ENCODE measurements at places on chromosomes 13 and 19.

- DNase-seq = no peak
These were observed 726 bp upstream of the TGFB1 start for GRCh38 chr19:41354343-41354953.

DNA sequence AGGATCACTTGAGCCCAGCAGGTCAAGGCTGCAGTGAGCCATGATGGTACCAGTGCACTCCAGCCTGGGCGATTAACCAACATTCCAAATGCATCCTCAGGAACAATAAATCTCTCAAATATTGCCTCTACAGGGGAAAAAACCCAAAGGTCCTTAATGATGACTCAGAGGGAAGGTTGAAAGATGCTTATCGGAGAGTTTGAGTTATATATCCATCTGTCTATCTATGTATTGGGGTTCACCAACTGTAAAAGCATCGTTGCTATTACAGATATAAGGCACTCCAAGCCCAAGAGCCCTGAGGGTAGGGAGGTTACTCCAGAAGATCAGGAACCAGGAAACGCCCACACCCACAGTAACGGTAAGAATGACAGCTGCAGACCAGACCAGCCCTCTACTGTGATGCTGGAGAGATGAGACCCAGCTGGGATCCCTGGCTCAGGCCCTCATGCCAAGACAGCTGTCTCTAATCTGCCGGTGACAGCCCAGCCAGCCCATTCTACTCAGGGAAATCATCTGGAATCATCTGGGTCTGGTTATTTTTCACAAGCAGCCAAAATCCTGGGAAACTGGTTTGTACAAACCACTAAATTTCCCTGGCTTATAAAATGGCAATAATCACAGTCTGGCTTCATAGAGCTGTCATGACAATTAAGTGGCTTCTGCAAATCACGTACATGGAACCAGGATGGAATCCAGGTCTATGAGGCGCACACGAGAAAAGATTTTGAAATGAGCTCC is 23.8 kb downstream of the TEX101 start:
- DNase-seq = peak; percentile 27

GRCh38 chr13:47898080-47898479 is 103.0 kb downstream of the SUCLA2 start:
- no peak for DNase-seq

GRCh38 chr13:112967686-112968379 is 1.2 kb upstream of the MCF2L start:
- no peak for DNase-seq

DNA sequence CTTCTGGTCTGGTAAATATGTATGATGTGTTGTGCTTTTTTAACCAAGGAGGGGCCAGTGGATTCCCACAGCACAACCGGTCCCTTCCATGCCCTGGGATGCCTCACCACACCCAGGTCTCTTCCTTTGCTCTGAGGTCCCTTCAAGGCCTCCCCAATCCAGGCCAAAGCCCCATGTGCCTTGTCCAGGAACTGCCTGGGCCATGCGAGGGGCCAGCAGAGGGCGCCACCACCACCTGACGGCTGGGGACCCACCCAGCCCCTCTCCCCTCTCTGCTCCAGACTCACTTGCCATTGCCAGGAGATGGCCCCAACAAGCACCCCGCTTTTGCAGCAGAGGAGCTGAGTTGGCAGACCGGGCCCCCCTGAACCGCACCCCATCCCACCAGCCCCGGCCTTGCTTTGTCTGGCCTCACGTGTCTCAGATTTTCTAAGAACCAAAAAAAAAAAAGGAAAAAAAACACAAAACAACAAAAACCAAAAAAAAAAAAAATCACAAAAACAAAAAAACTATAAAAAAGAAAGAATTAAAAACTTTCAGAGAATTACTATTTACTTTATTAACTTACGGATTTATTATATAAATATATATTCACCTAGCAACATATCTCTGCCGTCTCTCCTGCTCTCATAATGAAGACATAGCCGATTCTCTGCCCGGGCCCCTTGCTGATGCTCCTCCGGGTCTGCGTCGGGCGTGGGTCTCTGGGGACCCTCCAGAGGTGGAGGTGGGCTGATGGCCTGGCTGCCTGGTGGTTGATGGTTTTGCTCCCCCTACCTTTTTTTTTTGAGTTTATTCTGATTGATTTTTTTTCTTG is 14.4 kb downstream of the CAPN12 start:
- peak; percentile 89 for DNase-seq

- DNase-seq = no peak
These were observed 12.4 kb upstream of the TINCR start for GRCh38 chr19:5580161-5580571.

DNA sequence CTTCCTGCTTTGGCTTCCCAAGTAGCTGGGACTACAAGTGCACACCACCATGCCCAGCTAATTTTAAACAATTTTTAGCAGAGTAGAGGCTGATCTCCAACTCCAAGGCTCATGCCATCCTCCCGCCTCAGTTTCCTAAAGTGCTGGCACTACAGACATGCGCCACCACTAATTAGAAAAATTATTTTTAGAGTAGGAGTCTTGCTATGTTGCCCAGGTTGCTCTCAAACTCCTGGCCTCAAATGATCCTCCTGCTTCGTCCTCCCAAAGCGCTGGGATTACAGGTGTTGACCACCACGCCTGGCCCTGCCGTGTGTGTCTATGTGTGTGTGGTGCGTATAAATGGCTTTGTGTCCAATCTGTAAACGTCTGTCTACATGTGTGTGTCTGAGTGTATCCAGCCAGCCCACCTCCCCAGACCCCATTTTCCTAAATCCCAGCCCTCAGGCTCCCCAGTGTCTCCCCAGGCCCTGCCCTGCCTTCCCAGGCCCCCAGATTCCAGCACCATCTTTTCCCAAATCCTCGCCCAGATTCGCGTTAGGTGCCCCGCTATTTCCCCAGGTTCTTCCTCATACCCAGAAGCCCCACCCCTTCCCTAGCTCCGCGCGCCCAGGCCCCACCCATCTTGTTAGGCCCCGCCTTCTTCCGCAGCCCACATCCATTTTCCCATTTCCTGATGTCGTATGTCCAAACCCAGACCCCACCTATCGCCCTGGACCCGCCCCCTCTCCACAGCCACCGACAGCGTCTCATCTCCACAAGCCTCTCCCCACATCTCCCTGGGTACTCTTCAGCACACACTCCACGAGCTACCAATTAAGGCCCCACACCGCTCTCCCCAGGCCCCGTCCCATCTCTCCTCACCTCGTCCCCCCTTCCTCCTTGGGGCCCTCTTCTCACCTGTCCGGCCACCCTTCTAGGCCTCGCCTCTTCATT is 24.9 kb downstream of the SLC8A2 start:
- peak; percentile 67 for DNase-seq

- no peak for DNase-seq
These were observed 174.5 kb downstream of the TBC1D4 start for GRCh38 chr13:75307370-75307949.

GRCh38 chr19:18112989-18113478 is 15.5 kb downstream of the MAST3 start:
- peak; percentile 85 for DNase-seq

GRCh38 chr19:40742886-40743285 is 7.4 kb downstream of the ACTMAP start:
- no peak for DNase-seq

DNA sequence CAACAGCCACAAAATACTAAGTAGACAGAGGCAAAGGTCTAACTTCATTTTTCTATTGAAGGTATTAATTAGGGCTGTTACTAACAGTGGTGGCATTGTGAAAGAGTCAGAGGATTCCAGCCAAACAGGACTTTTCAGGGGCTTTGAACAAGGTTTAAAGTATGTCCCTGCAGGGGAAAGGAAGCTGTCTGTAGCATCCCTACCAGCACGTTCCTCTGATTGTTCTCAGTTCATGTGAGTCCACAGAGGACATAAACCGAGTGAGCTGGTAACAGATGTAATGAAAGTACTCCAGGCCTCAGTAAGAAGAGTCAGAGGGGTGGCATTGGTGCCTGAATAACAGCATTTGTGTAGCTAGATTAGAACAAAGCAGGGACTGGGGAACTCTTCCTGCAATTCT is 15.3 kb upstream of the SPATA13 start:
- no peak for DNase-seq

Data from activated CD4-positive, alpha-beta T cell treated with anti-CD3 and anti-CD28 coated beads for 48 hours (primary cell).